Central memory CD4-positive, alpha-beta T cell (primary cell): ENCODE measurements at places on chromosomes 12 and 14.

GRCh38 chr14:94029265-94029664 lies 3.1 kb downstream of the OTUB2 start:
- DNase-seq, result no peak

GRCh38 chr12:57626111-57626920 lies 6.7 kb downstream of the B4GALNT1 start:
- DNase-seq, result no peak

DNA sequence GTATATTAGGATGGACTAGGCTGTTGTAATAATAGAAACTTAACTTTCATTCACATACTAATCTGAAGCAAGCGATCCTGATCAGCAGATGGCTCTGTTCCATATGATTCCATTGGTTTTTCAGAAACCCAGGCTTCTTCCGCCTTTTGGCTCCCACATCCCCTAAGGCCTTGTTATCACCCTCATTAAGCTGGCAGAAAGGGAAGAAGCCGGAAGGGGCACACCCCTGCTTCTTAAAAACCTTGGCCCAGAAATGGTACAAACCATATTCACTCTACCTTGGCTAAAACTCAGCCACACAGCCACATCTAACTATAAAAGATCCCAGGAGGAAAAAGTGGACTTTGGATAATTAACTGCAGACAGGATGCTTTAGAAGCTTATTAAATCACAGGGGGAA lies 329.2 kb downstream of the PCNX1 start:
- no peak for DNase-seq

DNA sequence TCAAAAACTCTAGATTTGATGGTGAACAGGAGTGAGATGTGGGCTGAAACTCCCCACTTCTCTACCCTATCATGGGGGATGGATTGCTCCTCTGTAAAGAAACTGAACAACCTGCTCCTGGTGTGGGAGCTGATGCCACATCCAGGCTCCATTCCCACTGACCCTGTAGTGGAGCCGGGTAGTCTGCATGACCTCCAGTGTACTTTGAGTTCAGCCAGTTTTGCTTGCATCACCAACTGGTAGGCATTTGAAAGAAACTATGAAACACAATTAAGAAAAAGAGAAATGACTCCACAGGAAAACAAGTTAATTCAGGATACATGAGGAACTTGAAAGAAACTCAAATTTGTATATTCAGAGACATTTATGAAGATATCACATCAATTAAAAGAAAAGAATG lies 27.3 kb upstream of the EMP1 start:
- no peak for DNase-seq

GRCh38 chr14:101497684-101498525 lies 63.4 kb upstream of the DIO3 start:
- no peak for DNase-seq

GRCh38 chr14:71339650-71340415 lies 432.6 kb downstream of the PCNX1 start:
- DNase-seq, result no peak

DNA sequence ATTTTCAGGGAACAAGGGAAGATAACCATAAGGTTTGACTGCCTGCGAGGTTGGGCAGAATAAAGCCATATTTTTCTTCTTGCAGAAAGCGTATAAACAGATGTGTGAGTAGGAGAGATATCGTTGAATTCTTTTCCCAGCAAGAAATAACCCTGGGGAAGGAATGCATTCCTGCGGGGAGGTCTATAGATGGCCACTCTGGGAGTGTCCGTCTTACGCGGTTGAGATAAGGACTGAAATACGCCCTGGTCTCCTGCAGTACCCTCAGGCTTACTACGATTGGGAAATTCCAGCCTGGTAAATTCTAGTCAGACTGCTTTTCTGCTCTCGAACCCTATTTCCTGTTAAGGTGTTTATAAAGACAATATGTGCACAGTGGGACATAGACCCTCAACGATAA lies 225.0 kb downstream of the LRIG3 start:
- no peak for DNase-seq

GRCh38 chr14:42222924-42223471 lies 616.3 kb downstream of the LRFN5 start:
- no peak for DNase-seq

DNA sequence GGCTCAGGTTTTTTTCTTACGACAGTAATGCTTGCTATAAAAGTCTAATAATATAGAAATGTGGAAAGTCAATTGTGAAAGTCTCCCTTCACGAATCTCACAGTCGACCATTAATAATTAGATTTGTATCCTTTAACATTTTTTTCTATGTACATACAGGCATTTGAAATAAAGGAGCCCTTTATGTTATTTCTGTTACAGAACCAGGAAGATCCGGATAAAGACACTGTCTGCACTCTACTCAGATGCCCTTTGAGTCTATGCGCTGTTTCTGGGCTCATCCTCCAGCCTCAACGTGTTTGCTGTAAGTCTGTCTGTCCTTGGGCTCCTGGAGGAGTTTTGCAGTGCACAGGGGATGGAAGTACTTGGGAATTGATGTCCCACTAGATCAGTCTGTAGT lies 212.2 kb upstream of the ATP2B1 start:
- no peak for DNase-seq

GRCh38 chr12:66929121-66929520 lies 250.2 kb upstream of the GRIP1 start:
- DNase-seq, result no peak

DNA sequence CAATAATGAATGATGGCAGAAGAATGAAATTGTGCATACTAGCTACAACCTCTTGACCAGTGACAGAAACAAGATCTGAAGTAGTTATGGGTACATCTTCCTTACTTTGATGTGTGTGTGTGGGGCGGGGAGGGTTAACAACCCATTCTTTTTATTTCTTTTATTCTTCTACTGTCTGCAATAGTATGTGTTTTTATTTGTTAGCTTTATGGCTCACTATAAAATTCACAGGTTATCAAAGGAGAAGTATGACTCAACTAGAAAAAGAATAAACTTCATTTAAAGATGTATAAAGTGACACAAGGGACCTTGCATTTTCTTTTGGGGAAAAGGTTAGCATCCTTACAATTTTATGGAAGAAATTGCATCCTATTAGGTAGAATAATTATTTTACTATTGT lies 430.5 kb downstream of the DAD1 start:
- no peak for DNase-seq

DNA sequence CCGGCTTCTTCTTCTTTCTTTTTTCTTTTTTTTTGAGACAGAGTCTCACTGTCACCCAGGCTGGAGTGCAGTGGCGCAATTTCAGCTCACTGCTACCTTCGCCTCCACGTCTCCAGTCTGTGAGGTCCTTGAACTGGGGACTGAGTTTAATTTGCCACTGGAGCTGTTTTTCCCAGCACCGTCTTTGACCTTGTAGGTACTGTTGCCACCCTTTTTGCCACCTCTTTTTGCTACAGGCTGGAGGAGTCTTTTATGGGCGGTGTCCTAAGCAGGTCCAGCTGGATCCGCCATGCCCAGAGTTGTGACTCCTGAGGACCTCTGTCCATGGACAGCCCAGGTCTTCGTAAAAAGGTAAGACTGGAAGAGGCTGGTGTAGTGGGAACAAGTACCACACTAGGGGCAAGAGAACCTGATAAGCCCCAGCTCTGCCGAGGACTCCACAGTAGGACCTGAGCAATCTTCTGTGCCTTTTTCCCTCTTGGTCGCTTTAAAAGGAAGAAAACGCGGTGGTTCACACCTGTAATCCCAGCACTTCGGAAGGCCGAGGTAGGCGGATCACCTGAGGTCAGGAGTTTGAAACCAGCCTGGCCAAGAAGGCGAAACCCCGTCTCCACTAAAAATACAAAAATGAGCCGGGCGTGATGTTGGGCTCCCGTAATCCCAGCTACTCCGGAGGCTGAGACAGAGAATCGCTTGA lies 946 bp downstream of the RNU4-2 start:
- DNase-seq, result peak; percentile 19

DNA sequence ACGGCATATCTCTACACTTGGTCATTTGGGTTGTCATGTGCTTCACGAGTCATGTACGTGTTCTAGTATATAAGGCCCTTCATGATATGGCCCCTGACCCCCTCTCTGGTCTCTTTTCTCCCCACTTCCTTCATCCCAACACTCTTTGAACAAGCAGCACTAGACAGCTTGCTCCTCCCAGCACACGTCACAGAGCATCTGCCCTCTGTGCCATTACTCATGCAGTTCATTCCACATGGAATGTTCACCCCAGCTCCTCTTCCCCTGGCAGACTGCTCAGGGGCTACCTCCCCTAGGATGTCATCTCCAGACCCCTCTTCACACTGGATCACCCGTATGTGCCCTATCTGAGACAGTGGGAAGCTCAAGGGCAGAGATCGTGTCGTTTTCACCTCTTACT lies 14.1 kb upstream of the LRP1-AS start:
- DNase-seq, result no peak

DNA sequence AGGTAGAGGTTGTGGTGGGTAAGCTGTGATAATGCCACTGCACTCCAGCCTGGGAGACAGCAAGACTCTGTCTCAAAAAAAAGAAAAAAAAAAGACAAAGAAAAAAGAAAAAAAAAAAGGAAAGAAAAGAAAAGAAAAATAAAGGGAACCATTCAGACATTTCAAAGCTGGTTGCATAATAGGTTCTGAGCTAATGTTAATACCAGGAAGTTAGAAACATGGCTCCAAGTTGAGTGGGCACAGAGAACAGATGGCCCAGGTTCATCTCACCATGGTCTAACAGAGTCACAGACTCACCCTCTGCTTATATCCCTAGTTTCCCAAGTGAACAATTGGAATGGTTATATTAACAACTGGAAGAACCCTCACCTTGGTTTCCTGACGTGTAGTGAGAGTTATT lies 17.4 kb upstream of the ZDHHC17 start:
- no peak for DNase-seq

GRCh38 chr12:46788072-46788887 lies 37.5 kb downstream of the SLC38A4 start:
- DNase-seq, result no peak

- DNase-seq, result no peak
Observed at GRCh38 chr12:5222011-5222461, 178.4 kb downstream of the KCNA5 start.

DNA sequence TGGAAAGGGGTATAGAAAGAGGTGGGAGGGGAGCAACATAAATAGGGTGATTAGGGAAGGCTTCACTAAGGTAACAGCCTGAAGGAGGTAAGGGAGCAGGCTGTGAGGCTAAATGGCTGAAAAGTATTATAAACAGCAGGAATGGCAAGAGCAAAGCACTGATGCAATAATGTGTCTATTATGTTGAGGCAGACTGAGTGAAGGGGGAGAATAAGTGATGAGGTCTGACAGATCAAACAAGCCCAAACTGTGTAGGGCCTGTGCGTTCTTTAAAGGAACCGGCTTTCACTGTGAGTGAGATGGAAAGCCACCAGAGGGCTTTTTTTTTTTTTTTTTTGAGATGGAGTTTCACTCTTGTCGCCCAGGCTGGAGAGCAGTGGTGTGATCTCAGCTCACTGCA lies 6.7 kb upstream of the VCPKMT start:
- DNase-seq, result no peak

DNA sequence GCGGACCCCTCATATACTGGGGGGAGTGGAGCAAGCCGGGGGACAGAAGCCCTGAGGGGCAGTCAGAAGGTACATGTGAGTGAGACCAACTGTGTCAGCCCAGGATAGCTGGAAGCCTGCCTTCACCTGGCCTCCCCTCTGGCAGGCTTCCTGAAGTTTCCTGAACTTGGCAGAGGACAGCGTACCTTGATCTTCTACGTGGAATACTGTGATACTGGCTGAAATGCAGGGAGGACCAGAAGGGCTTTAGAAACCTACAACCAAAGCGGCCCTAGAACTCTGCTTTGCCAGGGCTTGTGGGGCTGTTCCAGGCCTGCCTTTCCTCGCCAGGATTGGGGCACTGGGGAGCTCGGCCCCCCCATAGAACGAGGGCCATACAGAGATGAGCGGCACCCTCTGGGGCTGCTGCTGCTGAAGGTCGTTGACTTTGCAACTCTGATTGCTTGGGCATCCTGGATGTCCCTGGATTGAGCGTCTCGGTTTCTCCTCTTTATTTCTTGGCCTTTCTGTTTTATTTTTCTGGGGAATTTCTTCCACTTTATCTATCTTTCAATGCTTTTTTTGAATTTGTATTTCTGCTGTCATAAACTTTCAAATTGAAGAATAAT lies 66.5 kb downstream of the SLC25A47 start:
- DNase-seq, result no peak

GRCh38 chr12:1738446-1738845 lies 47.6 kb downstream of the ADIPOR2 start:
- DNase-seq, result no peak

GRCh38 chr12:51621156-51621922 lies 30.3 kb downstream of the SCN8A start:
- DNase-seq, result no peak

DNA sequence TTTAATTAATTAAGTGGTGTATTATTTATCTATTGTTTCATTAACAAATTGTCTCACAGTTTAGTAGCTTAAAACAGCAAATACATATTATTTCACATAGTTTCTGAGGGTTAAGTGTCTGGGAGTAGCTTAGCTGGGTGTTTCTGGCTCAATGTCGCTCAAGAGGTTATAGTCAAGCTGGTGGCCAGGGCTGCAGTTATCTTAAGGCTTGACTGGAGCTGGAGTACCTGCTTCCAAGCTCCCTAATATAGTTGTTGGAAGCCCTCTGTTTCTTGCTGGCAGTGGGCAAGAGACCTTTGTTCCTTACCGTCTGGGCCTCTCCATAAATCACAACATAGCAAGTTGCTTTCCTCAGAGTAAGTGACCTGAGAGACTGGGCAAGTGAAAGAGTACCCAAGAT lies 66.6 kb downstream of the RAD51B start:
- no peak for DNase-seq

DNA sequence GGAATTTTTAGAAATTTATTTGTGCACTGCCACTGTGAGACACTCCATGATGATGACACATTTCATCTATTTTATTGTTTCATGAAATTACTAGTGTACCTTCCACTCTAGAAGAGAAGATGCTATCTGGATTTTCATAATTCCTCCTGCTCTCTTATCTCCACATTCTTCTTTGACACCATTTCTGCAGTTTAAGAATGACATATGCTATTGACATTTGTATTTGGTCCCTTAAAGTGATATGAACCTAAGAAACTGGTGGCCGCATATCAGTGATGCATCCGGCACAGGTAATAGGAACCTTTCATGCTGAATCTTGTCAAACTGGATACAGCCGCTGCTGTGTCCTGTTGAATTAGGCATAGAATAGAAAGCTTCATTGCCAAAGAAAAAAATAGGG lies 696.3 kb downstream of the TMEM121 start:
- DNase-seq, result no peak

- no peak for DNase-seq
Observed at GRCh38 chr14:89473989-89474388, 57.0 kb upstream of the FOXN3 start.

- no peak for DNase-seq
Observed at GRCh38 chr12:64268409-64268808, 46.3 kb upstream of the KICS2 start.
